ENCODE measurements at places on chromosomes 6 and 20.

GRCh38 chr6:30615958-30616810, 859 bp downstream of the PPP1R10 start:
- peak; percentile 39 for DNase-seq

GRCh38 chr6:147831356-147831755, 322.9 kb downstream of the SAMD5 start:
- DNase-seq, result no peak

DNA sequence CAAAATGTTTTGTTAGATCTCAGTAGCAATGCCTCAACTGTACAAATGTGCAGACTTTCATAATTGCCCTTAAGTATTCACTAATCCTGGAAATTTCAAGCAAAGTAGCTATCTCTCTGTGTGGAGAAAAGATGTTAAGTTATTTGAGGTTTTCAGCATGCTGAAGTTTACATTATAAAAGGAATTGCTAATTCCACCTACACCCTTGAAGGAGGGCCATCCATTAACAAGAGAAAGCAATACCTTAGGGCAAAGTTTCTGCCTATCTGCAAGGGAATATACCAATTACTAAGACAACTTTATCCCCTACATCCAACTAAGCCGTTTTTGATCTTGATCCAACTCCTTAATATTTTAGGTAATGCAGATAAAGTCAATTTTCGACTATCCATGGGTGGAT, 380.7 kb upstream of the BTBD3 start:
- DNase-seq, result no peak

DNA sequence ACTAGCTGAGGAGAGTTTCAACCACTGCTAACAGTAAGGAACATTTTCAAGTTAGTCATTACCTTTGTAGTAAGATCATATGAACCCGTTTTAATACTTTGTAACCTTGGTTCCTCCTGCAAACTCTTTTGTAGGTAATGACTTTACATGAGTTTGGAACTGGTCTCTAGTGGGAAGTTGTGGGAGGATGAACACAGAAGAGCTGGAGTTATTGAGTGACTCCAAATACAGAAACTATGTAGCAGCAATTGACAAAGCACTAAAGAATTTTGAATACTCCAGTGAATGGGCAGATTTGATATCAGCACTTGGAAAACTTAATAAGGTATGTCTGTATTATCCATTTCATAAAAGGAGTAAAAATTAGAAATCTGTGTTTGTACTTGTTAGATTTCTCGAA, 29.3 kb downstream of the DOP1A start:
- peak; percentile 46 for DNase-seq

DNA sequence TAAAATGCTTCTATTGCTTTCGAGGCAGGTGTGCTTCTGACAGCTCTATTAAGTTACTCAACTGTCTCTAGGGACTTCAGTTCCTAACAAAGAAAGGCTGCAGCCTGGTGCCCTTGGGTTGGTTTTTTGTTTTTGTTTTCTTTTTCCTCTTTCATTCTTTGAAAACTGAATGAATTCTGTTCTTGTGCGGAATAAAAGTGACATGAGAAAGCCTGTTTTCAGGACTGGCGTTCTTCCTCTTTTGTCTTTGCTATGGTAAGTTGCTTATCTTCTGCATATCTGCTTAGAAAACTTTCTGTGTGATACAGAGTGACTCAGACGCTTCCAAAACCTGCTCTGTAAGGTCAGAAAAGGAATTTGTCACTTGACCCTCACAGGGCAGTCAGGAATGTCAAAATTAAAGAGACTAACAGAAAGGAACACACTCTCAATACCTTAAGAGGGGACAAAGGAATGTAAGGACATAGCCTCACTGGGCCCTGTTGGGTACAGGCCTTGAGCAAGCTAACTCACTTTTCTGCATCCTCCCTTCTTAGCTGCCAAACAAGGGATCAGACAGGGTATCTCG, 56.2 kb upstream of the NHSL1 start:
- peak; percentile 19 for DNase-seq

GRCh38 chr6:131660195-131660594, 23.1 kb downstream of the ENPP3 start:
- DNase-seq, result peak; percentile 23

GRCh38 chr6:39530201-39530759, 194.9 kb downstream of the KIF6 start:
- DNase-seq, result peak; percentile 70
